A549 treated with CpdA at 1 μM for 4 hours (cell line): ENCODE measurements at places on chromosomes 2 and 18. TPM values are rescaled to one million over a fixed set of nuclear protein-coding genes. Genes with fewer than 3 reads are reported as not detected.

Gene LAMA1
- total RNA-seq, result 0.03 to 0.17 TPM (median 0.06 TPM) in 4 of 5 replicates, not detected in the other

Gene DPP4
- 0.33 to 0.76 TPM (median 0.59 TPM) in 5 replicates for total RNA-seq

Gene SERPINB7
- total RNA-seq, result 1.7 to 3.3 TPM (median 2.8 TPM) in 5 replicates

Gene PRKCE
- 8.5 to 11.6 TPM (median 9.2 TPM) in 5 replicates for total RNA-seq

Gene HOXD8
- total RNA-seq, result 4.5 to 6.6 TPM (median 5.4 TPM) in 5 replicates

Gene POMC
- not detected in 5 replicates for total RNA-seq

Gene PAX8
- 0.64 to 1.4 TPM (median 0.78 TPM) in 5 replicates for total RNA-seq

Gene SCN9A
- total RNA-seq, result 2.8 to 6.1 TPM (median 5.1 TPM) in 5 replicates

Gene CD8B2
- total RNA-seq, result not detected in 5 replicates

Gene RAPGEF4
- 0.14 to 0.31 TPM (median 0.15 TPM) in 5 replicates for total RNA-seq

Gene UGT1A5
- total RNA-seq, result not detected in 5 replicates

Gene CFAP210
- total RNA-seq, result 0.27 to 0.64 TPM (median 0.33 TPM) in 5 replicates

Gene TTL
- total RNA-seq, result 34.6 to 41.6 TPM (median 36.3 TPM) in 5 replicates

Gene DNAJC5G
- not detected in 5 replicates for total RNA-seq

Gene MAP3K19
- total RNA-seq, result not detected in 5 replicates

Gene POTEF
- 0.02 TPM in 1 of 5 replicates, not detected in the others for total RNA-seq

Gene TIGD1
- total RNA-seq, result 4.6 to 5.1 TPM (median 4.9 TPM) in 5 replicates

Gene MYO5B
- 12.3 to 14.5 TPM (median 12.7 TPM) in 5 replicates for total RNA-seq

Gene TMEM87B
- 14.5 to 19.3 TPM (median 18.3 TPM) in 5 replicates for total RNA-seq

Gene TXNL1
- total RNA-seq, result 62.6 to 70.3 TPM (median 68.2 TPM) in 5 replicates

Gene REG3G
- total RNA-seq, result 0.10 TPM in 1 of 5 replicates, not detected in the others

Gene MAPK4
- total RNA-seq, result 0.03 to 0.16 TPM (median 0.08 TPM) in 5 replicates

Gene FAM237A
- total RNA-seq, result not detected in 5 replicates

Gene SCG2
- 0.86 to 1.4 TPM (median 1.2 TPM) in 5 replicates for total RNA-seq

Gene LINC00305
- total RNA-seq, result not detected in 5 replicates

Gene NLRC4
- not detected in 5 replicates for total RNA-seq

Gene IMPACT
- total RNA-seq, result 10.7 to 13.9 TPM (median 13.0 TPM) in 5 replicates

Gene SOX11
- total RNA-seq, result not detected in 5 replicates

Gene TRABD2A
- total RNA-seq, result 8.3 to 10.2 TPM (median 9.7 TPM) in 5 replicates

Gene GKN2
- total RNA-seq, result 2.6 to 3.8 TPM (median 3.4 TPM) in 5 replicates

Gene TMEM131
- 14.5 to 18.0 TPM (median 16.4 TPM) in 5 replicates for total RNA-seq

Gene LRRC30
- total RNA-seq, result not detected in 5 replicates

Gene XDH
- total RNA-seq, result 1.1 to 1.7 TPM (median 1.2 TPM) in 5 replicates

Gene TAF4B
- 5.0 to 5.4 TPM (median 5.3 TPM) in 5 replicates for total RNA-seq

Gene LOXHD1
- not detected in 5 replicates for total RNA-seq

Gene C2orf66
- total RNA-seq, result 0.08 to 0.15 TPM (median 0.09 TPM) in 4 of 5 replicates, not detected in the other

Gene ABCB11
- 0.02 TPM in 1 of 5 replicates, not detected in the others for total RNA-seq

Gene C2orf15
- total RNA-seq, result 0.27 to 0.53 TPM (median 0.40 TPM) in 5 replicates

Gene FAP
- 0.12 TPM in 1 of 5 replicates, not detected in the others for total RNA-seq

Gene TMEM37
- total RNA-seq, result 1.2 to 2.1 TPM (median 1.9 TPM) in 5 replicates
